GM23248 (cell line): ENCODE measurements at places on chromosomes 3 and 15. TPM values are rescaled to one million over a fixed set of nuclear protein-coding genes. Genes with fewer than 3 reads are reported as not detected.

DNA sequence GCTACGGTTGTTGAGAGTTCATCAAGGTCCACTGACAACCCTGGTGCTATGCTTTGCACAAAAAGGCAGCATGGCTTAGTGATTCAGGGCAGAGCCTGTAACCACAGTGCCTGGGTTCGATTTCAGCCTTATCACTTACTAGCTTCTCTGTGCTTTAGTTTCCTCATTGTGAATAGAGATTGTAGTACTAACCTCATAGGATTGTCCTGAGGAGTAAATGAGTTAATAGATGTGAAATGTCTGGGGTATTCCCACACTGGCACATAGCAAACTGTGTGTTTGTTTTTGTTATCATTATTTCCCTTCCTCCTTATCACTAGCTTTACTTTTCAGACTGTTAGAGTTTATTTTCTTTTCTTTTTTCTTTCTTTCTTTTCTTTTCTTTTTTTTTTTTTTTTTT lies 16.3 kb downstream of the CRTAP start:
- no peak overlapping the region for H3K27ac ChIP-seq
- peaks cover 9% of the 10 kb centered on the region for H3K4me1 ChIP-seq
- H3K36me3 ChIP-seq, result peaks cover 30% of the 10 kb centered on the region
- DNase-seq, result no peak

GRCh38 chr3:170494766-170495165 lies 76.1 kb downstream of the CLDN11 start:
- H3K36me3 ChIP-seq, result no peaks in the 10 kb centered on the region
- no peak overlapping the region for H3K27ac ChIP-seq
- peak; percentile 24 for DNase-seq
- no peak overlapping the region for H3K4me3 ChIP-seq
- H3K4me1 ChIP-seq, result peaks cover 11% of the 10 kb centered on the region
- H3K27me3 ChIP-seq, result no peaks in the 10 kb centered on the region

DNA sequence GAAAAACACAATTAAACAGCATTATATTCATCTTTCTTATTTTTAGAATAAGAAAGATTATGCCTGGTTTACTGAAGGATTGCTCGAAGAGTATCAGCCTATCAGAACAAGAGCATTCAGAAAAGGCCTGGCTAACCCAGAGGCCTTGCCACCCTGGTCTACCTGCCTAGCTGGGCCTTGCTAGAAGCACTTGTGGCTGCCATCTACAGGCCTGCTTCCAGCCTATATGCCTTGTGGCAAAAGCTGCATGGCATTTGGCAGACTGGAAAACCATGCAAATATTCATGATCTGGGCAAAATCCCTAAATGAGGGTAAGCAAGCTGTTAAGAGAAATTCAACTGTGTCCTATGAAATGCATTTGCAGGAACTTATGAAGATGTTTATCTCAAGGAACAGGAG lies 9.3 kb upstream of the ATP13A4 start:
- peak; percentile 7 for DNase-seq
- no peak overlapping the region for H3K4me3 ChIP-seq
- no peaks in the 10 kb centered on the region for H3K36me3 ChIP-seq
- H3K27ac ChIP-seq, result no peak overlapping the region
- H3K4me1 ChIP-seq, result no peaks in the 10 kb centered on the region

DNA sequence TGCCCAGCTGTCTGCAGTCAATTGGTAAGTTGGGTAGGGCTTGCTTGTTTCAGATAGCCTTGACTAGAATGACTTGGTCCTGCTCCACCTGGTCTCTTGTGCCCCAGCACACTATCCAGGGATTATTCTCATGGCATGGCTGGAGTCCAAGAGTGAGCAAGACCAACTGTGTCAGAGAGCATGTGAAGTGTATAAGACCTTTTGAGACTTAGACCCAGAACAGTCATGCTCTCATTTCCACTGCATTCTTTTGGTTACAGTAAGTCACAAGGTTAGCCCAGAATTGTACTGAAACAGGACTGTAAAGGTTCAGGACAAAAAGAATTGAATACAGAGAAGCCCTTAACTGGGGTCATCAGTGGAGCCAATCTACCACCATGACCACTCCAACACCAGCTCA lies 650.8 kb upstream of the ADAMTS9 start:
- H3K36me3 ChIP-seq, result no peaks in the 10 kb centered on the region
- DNase-seq, result peak; percentile 26
- no peaks in the 10 kb centered on the region for H3K4me1 ChIP-seq
- no peak overlapping the region for H3K4me3 ChIP-seq
- no peak overlapping the region for H3K27ac ChIP-seq
- H3K27me3 ChIP-seq, result peaks cover 22% of the 10 kb centered on the region; the same call in 1 of the 2 replicates

DNA sequence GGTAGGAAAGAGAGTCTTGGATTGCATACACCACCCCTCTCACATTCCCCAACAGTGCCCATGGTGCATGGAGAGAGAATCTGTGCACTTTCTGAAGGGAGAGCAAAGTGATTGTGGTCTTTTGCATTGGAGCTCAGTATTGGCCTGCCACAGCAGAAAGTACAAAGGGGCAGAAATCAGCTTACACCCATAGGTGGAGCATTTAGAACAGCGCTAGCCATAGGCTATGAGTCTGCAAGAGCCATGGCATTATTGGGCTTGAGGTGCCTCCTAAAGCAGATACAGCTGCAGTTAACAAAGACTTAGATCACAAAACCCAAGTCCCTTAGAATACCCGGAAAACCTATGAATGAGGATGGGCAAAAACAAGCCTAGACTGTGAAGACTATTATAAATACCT lies 21.8 kb downstream of the SI start:
- H3K4me3 ChIP-seq, result no peak overlapping the region
- no peaks in the 10 kb centered on the region for H3K36me3 ChIP-seq
- DNase-seq, result no peak
- no peaks in the 10 kb centered on the region for H3K27me3 ChIP-seq
- no peak overlapping the region for H3K27ac ChIP-seq
- no peaks in the 10 kb centered on the region for H3K4me1 ChIP-seq

- H3K4me1 ChIP-seq, result no peaks in the 10 kb centered on the region
- no peak overlapping the region for H3K27ac ChIP-seq
- no peaks in the 10 kb centered on the region for H3K36me3 ChIP-seq
- no peaks in the 10 kb centered on the region for H3K27me3 ChIP-seq
- no peak for DNase-seq
Observed at GRCh38 chr3:141784531-141784930, 21.3 kb downstream of the GRK7 start.

- H3K27me3 ChIP-seq, result no peaks in the 10 kb centered on the region
- H3K4me3 ChIP-seq, result no peak overlapping the region
- H3K36me3 ChIP-seq, result no peaks in the 10 kb centered on the region
- H3K4me1 ChIP-seq, result peaks cover 9% of the 10 kb centered on the region
- DNase-seq, result no peak
- no peak overlapping the region for H3K27ac ChIP-seq
Observed at GRCh38 chr3:71958533-71958932, 173.6 kb upstream of the PROK2 start.

DNA sequence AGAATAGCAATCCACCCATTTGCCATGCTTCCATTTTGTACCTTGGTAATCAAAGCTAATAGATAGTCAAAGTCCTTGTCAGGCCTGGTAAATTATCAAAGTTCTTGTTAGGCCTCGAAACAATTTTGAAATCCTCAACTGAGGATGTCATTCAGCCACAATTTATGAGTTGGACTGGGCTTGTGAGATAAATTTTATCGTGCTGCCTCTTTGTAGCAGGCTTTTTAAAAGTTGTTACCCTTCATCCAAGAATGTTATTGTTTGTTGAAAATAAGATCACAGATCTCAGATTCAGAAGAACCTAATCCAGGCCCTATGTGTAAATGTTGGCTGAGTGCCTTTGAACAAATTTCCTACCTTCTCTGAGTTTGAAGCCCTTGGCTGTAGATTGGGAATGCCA lies 143.3 kb upstream of the PROK2 start:
- H3K36me3 ChIP-seq, result no peaks in the 10 kb centered on the region
- H3K4me1 ChIP-seq, result peaks cover 6% of the 10 kb centered on the region; the same call in 1 of the 2 replicates
- H3K27me3 ChIP-seq, result peaks cover 11% of the 10 kb centered on the region
- H3K27ac ChIP-seq, result no peak overlapping the region
- no peak overlapping the region for H3K4me3 ChIP-seq

DNA sequence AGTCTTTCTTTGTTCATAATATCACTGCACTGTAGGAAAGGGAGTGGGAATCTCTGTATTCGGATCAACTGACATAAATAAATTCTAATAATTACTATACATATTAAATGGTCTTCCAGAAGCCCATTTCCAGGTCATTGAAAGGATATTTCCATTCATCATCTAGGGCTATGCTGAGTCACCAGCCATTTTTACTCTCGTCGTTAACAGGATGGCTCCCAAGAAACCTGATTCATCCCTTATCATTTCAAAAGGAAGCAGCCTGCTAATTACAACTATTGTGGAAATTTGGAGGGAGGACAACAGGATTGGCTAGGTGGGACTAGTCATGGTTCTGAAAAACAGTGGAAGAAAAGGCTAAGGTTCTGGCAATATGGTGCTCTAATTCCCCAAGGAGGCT lies 13.6 kb downstream of the GMNC start:
- H3K27ac ChIP-seq, result no peak overlapping the region
- no peaks in the 10 kb centered on the region for H3K4me1 ChIP-seq
- peak; percentile 40 for DNase-seq
- no peaks in the 10 kb centered on the region for H3K27me3 ChIP-seq

DNA sequence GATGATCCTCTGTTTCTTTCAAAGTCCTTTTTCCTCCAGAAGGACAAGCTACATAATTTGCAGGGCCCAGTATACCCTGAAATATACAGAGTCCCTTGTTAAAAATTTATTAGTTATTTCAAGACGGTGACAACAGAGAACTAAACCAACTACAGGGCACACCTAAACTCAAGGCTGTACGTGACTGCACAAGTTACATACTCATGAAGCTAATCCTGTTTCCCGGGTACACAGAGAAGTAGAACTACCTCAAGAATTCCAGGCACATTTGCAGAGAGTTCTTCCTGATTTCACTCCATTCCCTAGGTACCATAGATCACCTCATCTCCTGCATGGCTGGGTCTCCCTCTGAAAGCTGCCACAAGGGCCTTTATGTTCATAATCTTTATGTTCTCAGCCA lies 279.4 kb upstream of the ARL6 start:
- no peaks in the 10 kb centered on the region for H3K4me1 ChIP-seq
- DNase-seq, result no peak
- H3K4me3 ChIP-seq, result no peak overlapping the region
- H3K36me3 ChIP-seq, result no peaks in the 10 kb centered on the region

- H3K4me1 ChIP-seq, result peaks cover 34% of the 10 kb centered on the region
- peak overlapping the region; percentile 86 for H3K27ac ChIP-seq
- no peaks in the 10 kb centered on the region for H3K36me3 ChIP-seq
- H3K27me3 ChIP-seq, result no peaks in the 10 kb centered on the region
Observed at GRCh38 chr3:73623346-73623745, 1.4 kb downstream of the PDZRN3 start.

GRCh38 chr3:128873244-128874022 lies 6.0 kb upstream of the ACAD9 start:
- H3K36me3 ChIP-seq, result no peaks in the 10 kb centered on the region
- H3K4me1 ChIP-seq, result peaks cover 6% of the 10 kb centered on the region
- no peaks in the 10 kb centered on the region for H3K27me3 ChIP-seq
- H3K27ac ChIP-seq, result no peak overlapping the region
- no peak for DNase-seq
- H3K4me3 ChIP-seq, result no peak overlapping the region

GRCh38 chr3:41260063-41260450 lies 60.8 kb downstream of the CTNNB1 start:
- no peak for DNase-seq
- no peak overlapping the region for H3K27ac ChIP-seq
- no peak overlapping the region for H3K4me3 ChIP-seq
- no peaks in the 10 kb centered on the region for H3K27me3 ChIP-seq

GRCh38 chr3:176651622-176652021 lies 545.7 kb downstream of the TBL1XR1 start:
- H3K4me3 ChIP-seq, result no peak overlapping the region
- peak; percentile 2 for DNase-seq
- H3K36me3 ChIP-seq, result no peaks in the 10 kb centered on the region
- H3K4me1 ChIP-seq, result no peaks in the 10 kb centered on the region
- H3K27ac ChIP-seq, result no peak overlapping the region

Gene CERS3
- total RNA-seq, result not detected in 2 replicates

Gene CATSPER2
- 0.38 TPM in 1 of 2 replicates, not detected in the other for total RNA-seq

- DNase-seq, result no peak
- no peak overlapping the region for H3K4me3 ChIP-seq
Observed at GRCh38 chr15:100001405-100001804, 268.2 kb upstream of the LYSMD4 start.

GRCh38 chr3:197369545-197369944 lies 71.1 kb upstream of the DLG1 start:
- no peak overlapping the region for H3K27ac ChIP-seq
- H3K36me3 ChIP-seq, result no peaks in the 10 kb centered on the region
- no peak for DNase-seq
- H3K4me1 ChIP-seq, result peaks cover 26% of the 10 kb centered on the region

- no peak overlapping the region for H3K27ac ChIP-seq
- H3K36me3 ChIP-seq, result no peaks in the 10 kb centered on the region
- H3K4me3 ChIP-seq, result no peak overlapping the region
- DNase-seq, result no peak
- H3K4me1 ChIP-seq, result peaks cover 12% of the 10 kb centered on the region
Observed at GRCh38 chr15:89118481-89118989, 30.3 kb downstream of the ABHD2 start.

- DNase-seq, result peak; percentile 54
- no peak overlapping the region for H3K4me3 ChIP-seq
- H3K27me3 ChIP-seq, result 0 out of 2 replicates have a peak, but pooled peaks cover 5% of the 10 kb centered on the region
- no peak overlapping the region for H3K27ac ChIP-seq
- no peaks in the 10 kb centered on the region for H3K36me3 ChIP-seq
- no peaks in the 10 kb centered on the region for H3K4me1 ChIP-seq
Observed at GRCh38 chr15:84035399-84035766, 200.2 kb upstream of the GOLGA6L4 start.

Gene CCNDBP1
- 87.9 and 92.3 TPM in 2 replicates for total RNA-seq
